WTC11 (cell line): ENCODE measurements at places on chromosomes 2 and 18. TPM values are rescaled to one million over a fixed set of nuclear protein-coding genes. Genes with fewer than 3 reads are reported as not detected.

DNA sequence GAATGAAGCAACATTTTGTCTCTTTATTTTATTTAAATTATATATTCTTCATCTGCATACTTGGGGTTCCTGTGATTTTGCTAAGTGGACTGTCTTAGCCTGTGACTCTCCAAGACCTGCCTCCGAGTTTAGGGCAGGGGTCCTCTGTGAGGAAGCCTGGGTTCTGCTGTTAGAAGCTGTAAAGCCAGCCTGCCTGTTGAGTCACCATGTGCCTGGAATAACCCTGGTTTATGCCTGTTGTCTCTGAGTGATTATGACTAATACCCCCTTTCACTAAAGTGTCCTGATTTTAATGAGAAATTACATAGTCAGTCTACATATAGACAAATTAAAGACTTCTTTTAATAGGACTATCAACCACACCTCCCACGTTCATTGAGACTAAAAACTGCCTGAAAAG lies 369.1 kb downstream of the ZNF521 start:
- H3K4me1 ChIP-seq = peaks cover 76% of the 10 kb centered on the region
- no peak overlapping the region for H3K4me3 ChIP-seq
- no peaks in the 10 kb centered on the region for H3K36me3 ChIP-seq
- H3K27ac ChIP-seq = no peak overlapping the region

DNA sequence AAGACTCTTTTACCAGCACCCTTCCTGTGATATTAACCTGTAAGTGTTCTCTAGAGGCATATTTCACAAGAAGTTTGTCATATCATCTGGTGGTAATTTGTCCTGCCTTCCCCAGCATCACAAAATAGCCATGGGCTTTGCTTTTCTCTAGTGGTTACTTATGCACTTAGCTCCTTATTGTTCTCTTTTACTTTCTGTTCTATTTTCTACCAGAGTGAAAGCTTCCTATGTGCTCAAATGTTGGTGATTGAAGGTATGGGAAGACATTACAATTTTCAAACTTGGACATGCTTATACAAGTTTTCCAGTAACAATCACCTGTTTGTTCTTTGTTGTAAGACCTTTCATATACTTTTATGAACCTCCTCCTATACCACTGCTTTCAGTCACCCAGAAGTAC lies 87.0 kb upstream of the KCNH7 start:
- no peak for DNase-seq
- H3K4me1 ChIP-seq = no peaks in the 10 kb centered on the region
- H3K27me3 ChIP-seq = no peaks in the 10 kb centered on the region
- H3K27ac ChIP-seq = no peak overlapping the region
- H3K4me3 ChIP-seq = no peak overlapping the region

Gene MBD2
- 32.8 to 42.7 TPM (median 37.4 TPM) in 3 replicates for total RNA-seq

Gene RBM44
- 0.53 to 1.3 TPM (median 0.71 TPM) in 3 replicates for total RNA-seq

Gene DLGAP1
- 22.0 to 24.0 TPM (median 23.0 TPM) in 3 replicates for total RNA-seq

DNA sequence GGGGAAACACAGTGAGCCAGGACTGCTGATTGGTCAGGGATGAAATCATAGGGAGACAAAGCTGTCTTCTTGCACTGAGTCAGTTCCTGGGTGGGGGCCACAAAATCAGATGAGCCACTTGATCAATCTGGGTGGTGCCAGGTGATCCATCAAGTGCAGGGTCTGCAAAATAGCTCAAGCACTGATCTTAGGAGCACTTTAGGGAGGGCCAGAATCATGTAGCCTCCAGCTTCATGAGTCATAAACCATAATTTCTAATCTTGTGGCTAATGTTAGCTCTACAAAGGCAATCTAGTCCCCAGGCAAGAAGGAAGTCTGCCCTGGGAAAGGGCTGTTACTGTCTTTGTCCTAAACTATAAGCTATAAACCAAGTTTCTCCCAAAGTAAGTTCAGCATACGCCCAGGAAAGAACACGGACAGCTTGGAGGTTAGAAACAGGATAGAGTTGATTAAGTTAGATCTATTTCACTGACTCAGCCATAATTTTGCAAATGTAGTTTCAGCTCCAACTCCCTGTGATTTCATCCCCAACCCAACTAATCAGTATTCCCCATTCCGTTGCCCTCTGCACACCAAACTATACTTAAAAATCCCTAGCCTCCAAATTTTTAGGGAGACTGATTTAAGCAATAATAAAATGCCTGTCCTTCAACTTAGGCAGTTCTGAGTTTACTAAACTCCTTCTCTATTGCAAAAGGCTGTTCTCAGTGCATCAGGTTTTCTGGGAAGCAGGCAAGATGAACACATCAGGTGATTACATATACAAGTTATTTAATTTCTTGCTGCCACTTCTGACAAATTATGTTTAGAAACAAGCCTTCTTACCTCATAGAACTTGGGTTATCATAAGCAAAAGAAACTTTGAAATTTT lies 226.9 kb upstream of the SPOPL start:
- peaks cover 62% of the 10 kb centered on the region for H3K4me1 ChIP-seq
- H3K4me3 ChIP-seq = no peak overlapping the region
- no peak overlapping the region for H3K27ac ChIP-seq
- H3K27me3 ChIP-seq = no peaks in the 10 kb centered on the region

DNA sequence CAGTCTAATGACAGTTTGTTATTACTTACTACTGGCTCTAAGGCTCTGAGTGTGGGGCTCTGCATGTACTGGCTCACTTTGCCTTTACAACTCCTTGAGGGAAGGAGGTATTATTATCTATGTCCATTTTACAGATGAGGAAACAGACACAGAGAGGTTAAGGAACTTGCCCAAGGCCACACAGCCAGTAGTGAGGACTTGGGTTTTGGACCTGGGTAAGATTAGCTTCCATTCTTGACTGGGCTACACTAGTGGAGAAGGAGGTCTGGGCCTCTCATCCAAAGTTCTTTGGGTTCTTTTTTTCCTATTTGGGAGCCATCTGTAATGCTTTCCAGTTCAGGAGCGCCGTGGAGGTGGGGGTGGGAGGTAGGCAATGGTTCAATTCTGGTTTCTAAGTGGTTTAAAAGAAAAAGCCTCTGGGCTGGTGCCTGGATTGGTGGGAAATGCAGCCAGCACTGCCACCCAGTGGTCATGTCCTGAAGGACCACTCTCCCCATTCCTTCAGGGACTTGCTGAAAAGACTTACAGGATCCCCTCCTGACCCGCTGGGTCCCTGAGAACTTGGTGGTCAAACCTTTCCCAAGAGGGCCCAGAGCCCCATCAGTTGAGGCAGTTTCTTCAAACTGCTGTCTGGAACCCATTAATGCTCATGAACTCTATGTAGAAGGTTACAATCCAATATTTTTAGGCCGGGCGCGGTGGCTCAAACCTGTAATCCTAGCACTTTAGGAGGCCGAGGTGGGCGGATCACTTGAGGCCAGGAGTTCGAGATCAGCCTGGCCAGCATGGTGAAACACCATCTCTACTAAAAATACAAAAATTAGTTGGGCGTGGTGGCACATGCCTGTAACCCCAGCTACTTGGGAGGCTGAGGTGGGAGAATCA lies 38.6 kb upstream of the NOTO start:
- 0 out of 2 replicates have a peak overlapping the region, but pooled peaks have one; percentile 78 for H3K27ac ChIP-seq
- no peaks in the 10 kb centered on the region for H3K36me3 ChIP-seq
- H3K4me3 ChIP-seq = no peak overlapping the region
- H3K4me1 ChIP-seq = no peaks in the 10 kb centered on the region

Gene ACMSD
- total RNA-seq = not detected in 3 replicates

GRCh38 chr2:105194022-105194675 lies 47.4 kb upstream of the GPR45 start:
- no peak overlapping the region for H3K27ac ChIP-seq
- peaks cover 12% of the 10 kb centered on the region for H3K4me1 ChIP-seq
- H3K27me3 ChIP-seq = peaks cover 14% of the 10 kb centered on the region
- H3K4me3 ChIP-seq = no peak overlapping the region
- DNase-seq = no peak

Gene IL1B
- not detected in 3 replicates for total RNA-seq

DNA sequence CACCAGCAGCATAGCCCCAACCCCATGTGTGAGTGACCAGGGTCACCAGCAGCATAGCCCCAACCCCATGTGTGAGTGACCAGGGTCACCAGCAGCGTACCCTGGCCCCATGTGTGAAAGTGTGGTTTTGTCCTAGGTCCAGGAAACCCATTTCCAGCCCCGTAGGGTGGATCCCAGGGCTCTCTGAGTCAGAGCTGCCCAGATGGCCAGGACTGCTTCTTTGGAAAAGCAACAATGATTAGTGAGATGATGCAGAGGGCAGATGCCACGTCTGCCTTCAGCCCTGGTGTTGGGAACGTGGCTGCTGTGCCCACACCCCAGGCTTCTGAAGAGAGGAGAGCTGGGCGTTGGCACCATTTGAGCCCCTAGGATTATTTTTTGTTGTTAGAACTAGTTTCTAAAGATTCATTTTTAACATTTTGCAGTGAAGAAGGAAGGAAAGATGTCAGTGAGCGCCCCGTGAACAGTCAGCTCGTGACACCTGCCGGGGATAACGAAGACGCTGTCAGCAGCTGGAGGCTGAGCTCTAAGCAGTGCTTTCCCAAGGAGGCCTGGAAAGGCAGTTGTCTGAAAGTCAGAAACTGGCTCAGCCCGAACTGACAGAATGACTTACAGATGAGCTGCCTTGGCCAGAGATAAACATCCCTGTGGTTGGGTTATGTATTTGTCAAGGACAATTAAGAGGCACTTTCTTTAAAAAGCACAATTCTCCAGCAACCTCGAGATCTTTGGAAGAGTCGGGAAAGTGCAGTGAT lies 32.1 kb upstream of the KCNG2 start:
- no peak overlapping the region for H3K27ac ChIP-seq
- no peak for DNase-seq
- peaks cover 11% of the 10 kb centered on the region for H3K27me3 ChIP-seq
- H3K4me3 ChIP-seq = no peak overlapping the region

- no peaks in the 10 kb centered on the region for H3K4me1 ChIP-seq
- no peaks in the 10 kb centered on the region for H3K36me3 ChIP-seq
- DNase-seq = no peak
- no peak overlapping the region for H3K27ac ChIP-seq
- no peak overlapping the region for H3K4me3 ChIP-seq
- H3K27me3 ChIP-seq = no peaks in the 10 kb centered on the region
These were observed 165.7 kb downstream of the TMX3 start for GRCh38 chr18:68548904-68549870.

GRCh38 chr2:75274936-75275335 lies 75.6 kb upstream of the TACR1 start:
- no peak overlapping the region for H3K27ac ChIP-seq
- peaks cover 30% of the 10 kb centered on the region for H3K4me1 ChIP-seq
- no peak overlapping the region for H3K4me3 ChIP-seq
- no peak for DNase-seq
- no peaks in the 10 kb centered on the region for H3K36me3 ChIP-seq
- H3K27me3 ChIP-seq = no peaks in the 10 kb centered on the region

- no peak overlapping the region for H3K4me3 ChIP-seq
- no peak for DNase-seq
- peaks cover 19% of the 10 kb centered on the region for H3K36me3 ChIP-seq
- peaks cover 36% of the 10 kb centered on the region for H3K4me1 ChIP-seq
These were observed 28.0 kb downstream of the ST6GAL2 start for GRCh38 chr2:106857882-106858478.

Gene RUFY4
- total RNA-seq = 0.31 to 0.64 TPM (median 0.57 TPM) in 3 replicates

GRCh38 chr2:221423210-221423804 lies 148.8 kb downstream of the EPHA4 start:
- no peak overlapping the region for H3K27ac ChIP-seq
- H3K36me3 ChIP-seq = no peaks in the 10 kb centered on the region
- H3K4me1 ChIP-seq = no peaks in the 10 kb centered on the region
- no peak overlapping the region for H3K4me3 ChIP-seq
- DNase-seq = no peak
- H3K27me3 ChIP-seq = no peaks in the 10 kb centered on the region
